C1 segment of cervical spinal cord (tissue), 14 donors: ENCODE measurements at places on chromosomes 7 and 10.

GRCh38 chr10:30782537-30783461 is 153.2 kb upstream of the LYZL2 start:
- no peak for DNase-seq

DNA sequence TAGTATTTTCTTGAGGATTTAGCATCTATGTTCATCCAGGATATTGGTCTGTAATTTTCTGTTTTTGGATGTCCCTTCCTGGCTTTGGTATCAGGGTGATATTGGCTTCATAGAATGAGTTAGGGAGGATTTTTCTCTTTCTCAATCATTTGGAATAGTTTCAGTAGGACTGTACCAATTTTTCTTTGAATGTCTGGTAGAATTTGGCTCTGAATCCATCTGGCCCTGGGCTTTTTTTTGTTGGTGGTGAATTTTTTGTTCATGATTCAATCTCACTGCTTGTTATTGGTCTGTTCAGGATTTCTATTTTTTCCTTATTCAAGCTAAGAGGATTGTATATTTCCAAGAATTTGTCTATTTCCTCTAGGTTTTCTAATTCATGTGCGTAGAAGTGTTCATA is 192.7 kb downstream of the KIF20B start:
- DNase-seq: no peak

GRCh38 chr7:25978466-25978865 is 173.5 kb upstream of the NFE2L3 start:
- no peak for DNase-seq

- no peak for DNase-seq
Observed at GRCh38 chr7:80257756-80258155, 123.1 kb downstream of the GNAI1 start.

GRCh38 chr10:70579234-70580002 is 23.1 kb downstream of the PRF1 start:
- no peak for DNase-seq

GRCh38 chr10:36048236-36048635 is 406.1 kb upstream of the FZD8 start:
- DNase-seq: no peak

GRCh38 chr10:36872702-36873393 is 252.6 kb upstream of the ANKRD30A start:
- no peak for DNase-seq

- DNase-seq: no peak
Observed at GRCh38 chr7:47507522-47507921, 74.4 kb downstream of the TNS3 start.

DNA sequence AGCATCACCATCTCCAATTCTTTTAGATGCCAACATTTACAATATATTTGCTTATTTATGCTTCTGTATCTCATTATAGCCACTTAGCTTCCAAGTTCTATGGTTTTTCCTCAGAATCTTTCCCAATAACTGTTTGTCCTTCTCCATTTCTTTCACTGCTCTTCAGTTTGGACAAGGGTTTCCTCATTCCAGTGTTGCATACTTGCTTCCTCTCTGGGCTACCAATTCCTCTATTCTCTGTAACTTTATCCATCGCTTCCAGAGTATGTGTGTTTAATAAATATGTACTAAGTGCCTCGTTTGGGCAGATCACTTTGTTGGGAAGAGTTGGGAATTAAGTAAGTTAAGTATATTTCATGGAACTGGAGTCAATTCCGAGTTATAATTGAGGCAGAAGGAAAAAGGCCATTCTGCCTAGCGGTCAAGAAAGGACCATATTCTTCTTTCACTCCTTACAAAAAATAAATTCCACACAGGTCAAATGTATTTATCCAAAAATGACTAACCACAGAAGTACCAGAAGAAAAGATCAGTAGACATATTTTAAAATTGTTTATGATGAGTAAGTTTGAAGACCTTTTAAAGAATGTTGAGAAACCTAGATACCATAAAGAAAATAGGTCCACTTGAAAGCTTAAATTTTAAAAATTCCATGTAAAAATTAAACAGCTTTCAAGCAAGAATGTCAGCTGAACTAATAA is 10.8 kb downstream of the STAMBPL1 start:
- DNase-seq: no peak

DNA sequence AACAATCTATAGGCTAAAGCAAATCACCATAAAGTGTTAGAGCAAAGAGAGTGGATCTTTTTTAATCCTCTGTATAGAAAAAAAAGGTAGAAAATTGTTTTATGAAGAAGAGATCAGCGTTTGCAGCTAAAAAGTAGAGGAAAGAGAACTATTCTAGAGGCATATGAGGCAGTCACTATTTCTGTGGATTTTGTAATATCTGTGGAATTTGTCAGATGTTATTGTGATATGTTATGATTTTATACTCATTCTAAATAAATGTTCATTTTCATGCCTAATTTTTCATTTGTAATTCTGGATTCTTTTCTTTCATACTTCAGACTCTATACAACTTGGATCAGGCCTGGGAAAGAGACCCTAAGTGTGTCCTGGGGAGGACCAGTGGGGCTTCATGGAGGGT is 295.0 kb upstream of the LYZL1 start:
- DNase-seq: no peak

GRCh38 chr7:155824227-155824886 is 12.1 kb upstream of the SHH start:
- DNase-seq: no peak

- DNase-seq: no peak
Observed at GRCh38 chr10:31136930-31137885, 105.5 kb upstream of the ZNF438 start.

DNA sequence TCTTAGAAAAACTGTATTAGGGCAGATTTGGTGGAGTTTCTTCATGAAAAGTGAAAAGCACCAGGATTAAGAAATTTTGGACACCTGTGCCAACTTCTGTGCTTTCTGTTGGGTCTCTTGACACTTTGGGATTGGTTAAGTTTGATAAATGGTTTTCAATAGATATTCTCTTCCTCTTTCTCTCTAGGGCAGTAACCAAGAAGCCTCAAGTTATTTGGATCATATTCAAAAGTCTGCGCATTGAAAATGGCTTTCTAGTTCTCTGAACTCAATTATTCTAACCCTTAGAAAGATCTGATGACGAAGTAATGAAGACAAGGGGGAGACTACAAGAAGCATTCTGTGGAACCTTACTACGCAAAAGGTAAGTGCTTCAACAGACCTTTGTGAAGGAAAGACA is 144.0 kb upstream of the CCDC6 start:
- no peak for DNase-seq

DNA sequence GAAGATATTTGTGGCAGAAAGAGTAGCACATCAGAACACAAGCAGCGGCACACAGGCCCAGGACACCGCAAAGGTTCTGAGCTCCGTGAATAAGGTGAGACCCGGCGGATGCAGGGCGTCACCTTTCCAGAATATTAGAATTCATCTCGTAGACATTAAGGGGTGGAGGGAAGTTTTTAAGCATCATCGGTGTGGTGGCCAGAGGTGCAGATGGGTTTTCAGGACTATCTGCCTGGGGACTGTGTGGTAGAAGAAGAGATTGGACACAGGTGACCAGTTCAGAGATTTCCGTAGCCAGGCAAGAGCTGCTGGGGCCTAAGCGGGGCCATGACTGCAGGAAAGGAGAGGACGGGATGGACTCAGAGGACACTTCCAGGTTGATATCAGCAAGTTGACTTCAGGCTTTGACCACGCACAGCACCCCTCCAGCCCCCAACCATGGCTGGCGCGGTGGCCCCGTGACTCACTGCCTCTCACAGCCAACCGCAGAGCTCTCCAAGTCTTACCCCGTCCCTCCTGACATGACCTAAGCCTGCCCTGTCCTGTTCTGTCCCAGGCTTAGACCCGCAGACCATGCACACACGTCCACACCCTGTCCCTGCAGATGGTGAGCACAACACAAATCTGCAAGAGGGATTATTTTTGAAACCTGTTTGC is 97.2 kb downstream of the OAT start:
- no peak for DNase-seq

DNA sequence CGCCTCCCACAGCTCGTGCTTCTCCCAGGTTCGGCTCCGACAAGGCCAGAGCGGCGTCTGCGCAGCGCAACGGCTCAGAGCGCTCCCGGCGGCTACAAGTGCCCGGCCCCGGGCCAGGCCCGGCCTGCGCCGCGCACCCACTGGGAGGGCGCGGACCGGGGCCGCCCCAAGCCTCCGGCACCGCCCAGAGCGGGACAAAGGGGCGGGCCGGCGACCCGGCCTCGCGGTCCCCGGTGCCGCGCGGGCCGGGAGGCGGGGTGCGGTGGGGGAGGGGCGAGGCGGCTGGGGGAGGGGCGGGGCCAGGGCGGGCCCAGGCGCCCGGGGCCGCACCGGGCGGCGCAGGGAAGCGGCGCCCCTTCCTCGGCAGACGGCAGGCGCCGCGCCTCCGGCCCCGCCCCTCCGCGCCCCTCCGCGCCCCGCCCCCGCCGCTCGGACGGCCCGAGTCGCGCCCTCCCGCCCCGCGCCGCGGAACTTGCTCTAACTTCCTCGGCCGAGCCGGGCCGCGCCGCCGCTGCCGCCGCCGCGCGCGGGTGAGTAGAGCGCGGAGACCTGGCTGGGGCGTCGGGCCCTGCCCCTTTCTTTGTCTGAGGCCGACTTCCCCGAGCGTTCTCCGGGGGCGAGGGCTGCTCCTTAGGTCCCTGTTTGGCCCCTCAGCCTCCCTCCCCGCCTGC is at the start of gene TSPAN14:
Gene TSPAN14 (plus strand): TSS at position 469 of the 671 bp plus-strand sequence. CDS start 34,924 bp downstream, outside the sequence.
- peak; percentile 67 for DNase-seq

- DNase-seq: no peak
Observed at GRCh38 chr7:79009647-79010046, 443.8 kb downstream of the MAGI2 start.

GRCh38 chr10:129417870-129418269 is 49.2 kb upstream of the MGMT start:
- DNase-seq: no peak

- DNase-seq: no peak
Observed at GRCh38 chr10:69652111-69652856, 22.2 kb downstream of the FAM241B start.

GRCh38 chr7:102415685-102416225 is 17.6 kb upstream of the ORAI2 start:
- no peak for DNase-seq

DNA sequence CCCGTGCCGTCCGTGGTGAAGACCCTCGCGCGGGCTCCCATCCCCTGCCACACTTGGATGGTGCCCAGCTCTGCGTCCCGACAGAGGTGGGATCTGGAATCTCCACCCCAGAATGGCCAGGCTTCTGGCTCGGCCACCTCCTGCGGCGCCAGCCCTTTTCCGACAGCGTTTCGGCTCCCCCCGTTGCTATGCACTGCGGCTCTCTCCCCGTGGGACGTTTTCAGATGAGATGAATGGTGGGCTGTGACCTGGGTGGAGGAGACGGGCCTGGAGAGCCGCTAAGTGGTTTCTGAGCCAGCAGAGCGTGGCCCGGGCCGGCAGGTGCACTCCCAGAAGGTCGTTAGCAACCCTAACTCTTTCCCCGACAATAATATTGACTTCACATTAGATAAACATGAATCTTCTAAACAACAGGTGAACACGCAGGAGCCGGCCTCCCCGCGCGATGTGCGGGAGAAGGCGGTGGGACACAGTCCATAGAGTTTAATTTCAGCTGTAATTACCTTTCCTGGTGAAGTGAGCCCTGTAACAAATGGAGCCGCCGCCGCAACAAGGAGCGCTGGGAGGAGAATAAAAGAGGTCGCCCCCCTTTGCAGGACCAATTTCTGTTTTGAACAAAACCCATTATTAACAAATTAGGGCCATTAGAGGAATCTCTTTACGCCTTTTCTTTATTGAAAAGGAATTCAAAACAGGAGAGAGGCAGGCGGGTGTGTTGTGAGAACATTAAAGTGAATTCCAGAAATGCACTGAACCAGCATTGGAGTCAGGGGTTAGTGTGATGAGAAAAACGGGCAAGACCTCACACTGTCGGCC is 294.3 kb upstream of the PFKP start:
- DNase-seq: no peak

- DNase-seq: no peak
Observed at GRCh38 chr10:102785818-102786217, 42.1 kb downstream of the WBP1L start.

- DNase-seq: no peak
Observed at GRCh38 chr7:749140-749551, 22.1 kb upstream of the PRKAR1B start.

DNA sequence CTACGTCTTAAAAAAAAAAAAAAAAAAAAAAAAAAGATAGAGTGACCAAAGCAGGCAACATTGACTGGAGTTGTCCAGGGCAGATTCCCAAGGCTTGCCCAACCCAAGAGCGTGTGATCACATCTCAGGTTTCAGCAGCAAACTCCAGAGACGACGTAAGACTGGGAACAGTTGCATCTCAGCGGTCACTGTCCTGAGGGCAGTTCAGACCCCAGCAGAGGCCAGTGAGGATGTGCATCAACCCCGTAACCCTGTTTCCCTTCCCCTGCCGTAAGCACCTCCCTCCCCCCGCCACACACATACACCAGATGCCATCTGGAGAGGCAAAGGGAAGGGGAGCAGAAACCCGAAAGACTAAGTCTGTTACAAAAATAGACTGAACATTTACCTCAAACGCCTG is 19.3 kb upstream of the TOMM7 start:
- DNase-seq: no peak

- DNase-seq: no peak
Observed at GRCh38 chr10:26310361-26310760, 93.8 kb downstream of the GAD2 start.

DNA sequence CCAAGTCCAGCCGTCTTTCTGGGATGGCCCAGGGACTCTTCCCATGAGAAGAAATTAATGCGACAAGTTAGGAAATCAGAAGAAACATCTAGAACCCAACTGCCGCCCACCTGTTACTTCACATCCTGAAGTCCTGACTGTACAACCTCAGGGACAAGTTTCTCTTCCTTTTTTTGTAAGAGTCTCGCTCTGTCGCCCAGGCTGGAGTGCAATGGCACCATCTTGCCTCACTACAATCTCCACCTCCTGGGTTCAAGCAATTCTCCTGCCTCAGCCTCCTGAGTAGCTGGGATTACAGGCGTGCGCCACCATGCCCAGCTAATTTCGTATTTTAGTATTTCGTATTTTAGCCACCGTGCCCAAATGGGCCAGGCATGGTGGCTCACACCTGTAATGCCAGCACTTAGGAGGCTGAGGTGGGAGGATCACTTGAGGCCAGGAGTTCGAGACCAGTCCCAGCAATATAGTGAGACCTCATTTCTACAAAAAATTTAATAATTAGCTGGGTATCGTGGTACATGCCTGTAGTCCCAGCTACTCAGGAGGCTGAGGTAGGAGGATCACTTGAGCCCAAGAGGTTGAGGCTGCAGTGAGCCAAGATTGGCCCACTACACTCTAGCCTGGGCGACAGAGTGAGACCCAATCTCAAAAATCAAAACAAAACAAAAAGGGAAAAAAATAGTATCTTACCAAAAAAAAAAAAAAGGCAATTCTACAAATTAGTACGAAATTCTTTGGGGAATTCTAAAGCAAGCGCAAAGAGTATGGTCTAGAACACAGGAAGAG is 20.8 kb downstream of the LAT2 start:
- no peak for DNase-seq

DNA sequence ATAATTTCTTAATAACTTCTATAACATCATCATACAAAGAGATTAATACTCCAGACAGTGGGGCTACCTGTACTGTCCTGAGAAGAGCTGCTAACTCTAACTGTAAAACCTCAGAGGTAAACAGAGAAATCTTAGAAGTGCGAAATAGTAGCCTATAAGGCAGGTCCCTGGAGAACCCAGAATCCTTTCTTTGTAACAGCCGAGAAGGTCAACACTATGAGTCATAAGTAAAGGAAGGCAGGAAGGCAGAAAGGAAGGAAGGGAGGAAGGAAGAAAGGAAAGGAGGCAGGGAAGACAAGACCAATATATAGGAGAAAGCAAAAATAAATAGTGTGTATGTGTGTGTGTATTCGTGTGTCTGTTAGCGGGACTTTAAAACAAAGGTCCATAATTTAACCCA is 540.6 kb downstream of the ZWINT start:
- no peak for DNase-seq
